Small intestine (tissue), 16 donors: ENCODE measurements at places on chromosomes 4 and X. TPM values are rescaled to one million over a fixed set of nuclear protein-coding genes. Genes with fewer than 3 reads are reported as not detected.

DNA sequence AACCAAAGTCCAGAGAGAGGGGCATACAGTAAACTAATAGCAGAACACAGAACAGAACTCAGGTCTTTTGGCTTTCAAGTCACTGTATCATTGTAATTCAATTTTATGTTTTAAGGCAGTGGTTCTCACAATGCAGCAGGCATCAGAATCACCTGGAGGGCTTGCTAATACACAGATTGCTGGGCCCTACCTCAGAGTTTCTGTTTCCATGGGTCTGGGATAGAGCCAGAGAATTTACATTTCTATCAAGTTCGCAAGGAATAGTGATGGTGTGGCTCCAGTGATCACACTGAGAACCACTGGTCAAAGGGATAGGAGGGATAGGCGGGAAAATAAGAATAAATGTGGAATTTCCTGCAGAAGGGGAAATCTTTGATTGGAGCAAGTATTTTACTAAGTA lies 36.7 kb downstream of the LANCL3 start:
- H3K4me1 ChIP-seq: no peaks in the 10 kb centered on the region
- H3K36me3 ChIP-seq: no peaks in the 10 kb centered on the region
- no peak overlapping the region for H3K4me3 ChIP-seq
- H3K27me3 ChIP-seq: no peaks in the 10 kb centered on the region
- no peak overlapping the region for H3K27ac ChIP-seq

- no peaks in the 10 kb centered on the region for H3K27me3 ChIP-seq
- no peak overlapping the region for H3K27ac ChIP-seq
- H3K4me1 ChIP-seq: no peaks in the 10 kb centered on the region
- H3K36me3 ChIP-seq: no peaks in the 10 kb centered on the region
Measured at GRCh38 chrX:150715184-150715583, 22.0 kb downstream of the MTMR1 start.

DNA sequence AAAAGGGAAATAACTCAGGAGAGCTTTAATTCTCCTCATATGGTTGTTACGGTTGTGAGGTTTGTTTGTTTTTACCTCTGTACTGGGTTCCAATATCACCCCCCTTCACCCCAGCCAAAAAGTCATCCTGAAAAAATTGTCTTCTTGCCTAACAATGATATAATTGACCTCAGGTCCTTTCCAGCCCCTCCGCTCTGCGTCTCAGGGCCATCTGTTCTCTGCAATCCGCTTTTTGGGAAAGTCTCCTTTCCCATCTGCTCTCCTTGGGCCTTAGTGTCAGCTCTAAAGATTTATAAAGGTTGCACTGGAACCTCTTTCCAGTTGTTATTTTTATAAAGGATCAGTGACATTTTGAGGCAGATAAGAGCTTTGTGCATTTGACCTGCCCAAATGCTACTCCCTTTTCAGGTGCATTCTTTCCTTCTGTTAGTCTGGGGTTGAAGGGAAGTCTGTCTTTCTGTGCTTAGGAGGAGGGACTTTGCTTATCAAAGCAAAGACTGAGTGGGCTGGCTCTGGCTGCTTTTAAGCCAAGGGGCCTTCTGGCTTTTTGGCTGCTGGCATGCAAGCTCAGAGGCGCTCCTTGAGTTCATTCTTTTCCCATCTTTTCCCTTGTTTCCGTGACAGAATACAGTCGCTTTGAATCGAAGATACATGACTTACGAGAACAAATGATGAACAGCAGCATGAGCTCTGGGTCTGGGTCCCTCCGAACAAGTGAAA lies 34.1 kb downstream of the DLG3 start:
- H3K4me3 ChIP-seq: no peak overlapping the region
- no peaks in the 10 kb centered on the region for H3K4me1 ChIP-seq
- DNase-seq: no peak
- no peaks in the 10 kb centered on the region for H3K27me3 ChIP-seq
- no peaks in the 10 kb centered on the region for H3K36me3 ChIP-seq

- H3K36me3 ChIP-seq: no peaks in the 10 kb centered on the region
- no peak for DNase-seq
- H3K27ac ChIP-seq: no peak overlapping the region
- no peaks in the 10 kb centered on the region for H3K27me3 ChIP-seq
- no peaks in the 10 kb centered on the region for H3K4me1 ChIP-seq
- no peak overlapping the region for H3K4me3 ChIP-seq
Measured at GRCh38 chr4:61431131-61431530, 231.0 kb downstream of the ADGRL3 start.

DNA sequence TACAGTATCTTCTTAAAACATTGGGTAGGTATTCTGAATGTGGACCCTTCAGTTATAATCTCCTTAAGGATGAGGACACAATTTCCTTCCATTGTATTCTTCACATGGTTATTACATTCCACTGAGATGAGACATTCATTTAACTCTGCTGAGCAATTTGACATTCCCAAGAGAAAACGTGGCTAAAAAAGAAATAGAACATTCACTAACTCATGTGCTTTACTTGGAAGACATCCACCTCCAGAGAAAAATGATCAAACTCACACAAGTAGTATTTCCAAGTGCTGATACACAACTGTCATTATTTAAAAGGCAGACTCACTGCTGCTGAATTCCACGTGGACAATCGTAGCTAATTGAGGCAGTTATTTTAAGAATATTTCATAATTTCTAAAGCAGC lies 227.9 kb upstream of the ANKRD50 start:
- no peaks in the 10 kb centered on the region for H3K4me1 ChIP-seq
- no peak for DNase-seq
- H3K36me3 ChIP-seq: no peaks in the 10 kb centered on the region
- H3K4me3 ChIP-seq: no peak overlapping the region
- no peak overlapping the region for H3K27ac ChIP-seq

GRCh38 chrX:96685210-96686099 lies 813 bp downstream of the DIAPH2 start:
- H3K4me3 ChIP-seq: peak overlapping the region; percentile 83
- H3K4me1 ChIP-seq: no peaks in the 10 kb centered on the region
- H3K27me3 ChIP-seq: no peaks in the 10 kb centered on the region
- DNase-seq: peak; percentile 59
- no peaks in the 10 kb centered on the region for H3K36me3 ChIP-seq
- peak overlapping the region; percentile 92 for H3K27ac ChIP-seq

DNA sequence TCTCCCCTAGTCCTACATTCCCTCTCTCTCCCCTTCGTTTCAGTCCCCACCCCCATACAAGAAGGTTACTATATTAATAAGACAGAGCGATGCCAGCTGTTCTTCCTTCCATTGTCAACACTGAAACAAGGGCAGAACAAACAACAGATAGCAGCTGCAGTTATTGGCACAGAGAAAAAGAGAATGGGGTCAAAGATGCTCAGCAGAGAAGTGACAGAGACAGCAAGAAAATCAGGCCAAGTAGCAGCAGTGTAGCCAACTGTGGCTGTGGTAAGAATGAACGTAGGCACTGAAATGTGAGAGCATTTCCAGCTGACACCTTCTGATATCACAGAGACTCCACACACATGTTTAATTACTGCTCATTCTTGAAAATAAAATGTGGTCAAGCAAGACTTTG lies 641.8 kb downstream of the FSTL5 start:
- no peaks in the 10 kb centered on the region for H3K27me3 ChIP-seq
- DNase-seq: peak; percentile 9
- no peaks in the 10 kb centered on the region for H3K4me1 ChIP-seq
- no peak overlapping the region for H3K27ac ChIP-seq
- no peak overlapping the region for H3K4me3 ChIP-seq

DNA sequence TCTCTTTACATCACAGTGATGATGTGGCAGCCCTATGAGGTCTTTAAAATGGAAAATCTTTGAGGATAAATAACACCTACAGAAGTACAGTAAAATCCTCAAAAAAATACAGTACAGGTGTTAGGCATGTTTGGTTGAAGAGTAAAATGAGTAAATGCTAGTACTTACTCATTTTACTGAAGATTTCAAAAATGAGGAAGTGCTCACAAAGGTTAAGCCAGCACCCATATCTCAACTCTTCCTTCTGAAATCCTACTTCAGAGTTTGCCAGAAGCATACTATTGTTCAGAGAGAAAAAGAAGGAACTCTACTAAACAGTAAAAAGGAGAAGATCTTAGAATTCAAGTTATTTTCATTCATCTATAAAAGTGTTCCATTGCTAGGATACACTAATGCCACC lies 130.9 kb downstream of the CBR4 start:
- H3K36me3 ChIP-seq: peaks cover 6% of the 10 kb centered on the region
- H3K4me3 ChIP-seq: no peak overlapping the region
- H3K4me1 ChIP-seq: peaks cover 3% of the 10 kb centered on the region
- H3K27me3 ChIP-seq: no peaks in the 10 kb centered on the region
- H3K27ac ChIP-seq: no peak overlapping the region

DNA sequence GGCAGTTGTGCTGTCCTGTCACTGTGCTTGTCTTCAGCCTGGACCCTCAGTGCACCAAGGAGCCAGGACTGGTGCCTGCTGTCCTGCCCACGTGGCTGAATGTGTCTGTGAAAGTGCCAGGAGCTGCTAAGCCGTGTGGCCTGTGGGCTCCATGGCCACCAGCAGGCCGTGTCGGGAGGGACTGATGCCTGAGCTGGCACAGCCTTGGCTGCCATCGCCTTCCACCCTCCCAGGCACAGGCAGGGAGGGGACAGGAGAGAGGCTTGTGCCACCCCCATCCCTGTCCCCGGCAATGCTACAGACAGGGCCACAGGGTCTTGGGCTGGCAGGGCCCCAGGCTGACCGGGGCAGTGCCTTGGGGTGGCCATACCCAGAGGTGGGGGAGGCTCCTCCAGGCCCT lies 24.8 kb downstream of the DOK7 start:
- peaks cover 83% of the 10 kb centered on the region for H3K27me3 ChIP-seq
- no peaks in the 10 kb centered on the region for H3K4me1 ChIP-seq
- no peak for DNase-seq
- H3K36me3 ChIP-seq: no peaks in the 10 kb centered on the region
- no peak overlapping the region for H3K27ac ChIP-seq

GRCh38 chrX:63327788-63328187 lies 23.3 kb downstream of the SPIN4 start:
- H3K36me3 ChIP-seq: no peaks in the 10 kb centered on the region
- no peak overlapping the region for H3K4me3 ChIP-seq
- H3K27me3 ChIP-seq: no peaks in the 10 kb centered on the region
- DNase-seq: no peak
- no peaks in the 10 kb centered on the region for H3K4me1 ChIP-seq

- H3K4me3 ChIP-seq: no peak overlapping the region
- H3K4me1 ChIP-seq: no peaks in the 10 kb centered on the region
- H3K27ac ChIP-seq: no peak overlapping the region
- H3K27me3 ChIP-seq: no peaks in the 10 kb centered on the region
- no peaks in the 10 kb centered on the region for H3K36me3 ChIP-seq
Measured at GRCh38 chr4:182133033-182133432, 110.2 kb upstream of the TENM3 start.

DNA sequence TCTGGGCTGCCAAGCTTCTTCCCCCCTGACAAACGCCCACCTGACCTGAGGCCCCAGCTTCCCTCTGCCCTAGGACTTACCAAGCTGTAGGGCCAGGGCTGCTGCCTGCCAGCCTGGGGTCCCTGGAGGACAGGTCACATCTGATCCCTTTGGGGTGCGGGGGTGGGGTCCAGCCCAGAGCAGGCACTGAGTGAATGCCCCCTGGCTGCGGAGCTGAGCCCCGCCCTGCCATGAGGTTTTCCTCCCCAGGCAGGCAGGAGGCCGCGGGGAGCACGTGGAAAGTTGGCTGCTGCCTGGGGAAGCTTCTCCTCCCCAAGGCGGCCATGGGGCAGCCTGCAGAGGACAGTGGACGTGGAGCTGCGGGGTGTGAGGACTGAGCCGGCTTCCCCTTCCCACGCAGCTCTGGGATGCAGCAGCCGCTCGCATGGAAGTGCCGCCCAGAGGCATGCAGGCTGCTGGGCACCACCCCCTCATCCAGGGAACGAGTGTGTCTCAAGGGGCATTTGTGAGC lies 37.0 kb downstream of the HTRA3 start:
- H3K27ac ChIP-seq: no peak overlapping the region
- no peaks in the 10 kb centered on the region for H3K36me3 ChIP-seq
- no peak for DNase-seq
- H3K4me3 ChIP-seq: no peak overlapping the region
- H3K27me3 ChIP-seq: no peaks in the 10 kb centered on the region
- H3K4me1 ChIP-seq: no peaks in the 10 kb centered on the region

DNA sequence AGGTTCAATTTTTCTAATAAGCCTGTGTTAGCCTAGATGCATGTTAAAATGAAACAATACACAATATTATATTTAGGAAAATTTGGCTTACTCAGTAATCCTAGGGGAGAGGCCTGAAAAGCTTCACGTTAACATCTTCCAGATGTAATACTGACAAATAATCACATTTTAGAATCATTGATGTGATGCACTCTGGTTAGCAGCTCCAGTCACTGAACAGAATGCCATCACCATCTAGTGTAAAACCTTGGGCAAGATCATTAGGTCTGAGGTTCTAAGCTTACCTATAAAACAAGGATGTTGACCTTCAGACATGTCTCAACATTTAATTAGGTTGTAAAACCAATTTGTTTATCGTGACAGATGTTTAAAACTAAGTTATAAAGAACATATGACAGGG lies 1704.8 kb downstream of the STIM2 start:
- H3K4me3 ChIP-seq: no peak overlapping the region
- H3K4me1 ChIP-seq: no peaks in the 10 kb centered on the region
- DNase-seq: no peak

DNA sequence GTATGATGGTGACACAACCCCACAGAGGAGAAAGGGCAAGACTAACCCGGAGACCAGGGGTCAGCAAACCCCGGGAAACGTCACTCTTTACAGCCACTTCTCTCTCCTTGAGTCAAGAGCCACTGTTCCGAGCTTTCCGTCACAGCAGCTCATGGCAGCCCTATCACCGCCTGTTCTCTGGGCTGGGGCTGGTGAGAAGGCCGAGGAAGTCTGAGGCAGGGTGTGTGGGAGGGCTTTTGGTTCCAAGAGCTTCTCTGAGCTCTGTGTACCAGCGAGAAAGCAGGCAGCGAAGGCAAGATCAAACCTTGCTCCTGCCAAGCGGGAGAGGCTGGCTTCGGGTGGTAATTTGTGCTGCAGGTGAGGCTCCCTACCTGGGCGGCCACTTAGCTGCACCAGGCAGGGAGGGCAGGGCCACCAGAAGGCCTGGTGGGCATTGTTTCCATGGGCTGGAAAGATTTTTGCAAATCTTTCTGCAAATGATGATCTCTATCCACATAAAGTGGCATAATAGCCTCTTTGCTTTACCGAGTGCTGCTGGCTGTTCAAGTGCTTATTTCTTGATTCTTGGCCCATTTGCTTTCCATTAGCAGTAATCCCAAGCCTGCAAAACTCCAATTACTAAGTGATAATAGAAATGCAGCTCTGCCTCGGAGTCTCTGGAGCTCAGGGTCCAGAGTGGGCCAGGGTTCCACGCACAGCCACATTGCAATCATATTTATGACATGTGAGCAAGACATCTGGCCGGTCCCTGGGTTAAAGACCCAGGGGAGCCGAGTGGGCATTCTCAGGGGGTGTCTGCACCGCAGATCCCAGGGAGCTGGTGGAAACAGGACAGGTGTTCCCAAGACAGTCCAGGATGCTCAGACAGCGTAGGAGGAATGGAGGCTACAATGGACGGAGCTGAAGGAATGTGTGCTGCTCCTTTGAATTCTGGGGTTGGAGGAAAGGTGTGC lies 41.5 kb downstream of the DCTD start:
- no peaks in the 10 kb centered on the region for H3K36me3 ChIP-seq
- H3K4me3 ChIP-seq: no peak overlapping the region
- H3K27ac ChIP-seq: no peak overlapping the region
- H3K27me3 ChIP-seq: no peaks in the 10 kb centered on the region
- DNase-seq: no peak

- H3K27me3 ChIP-seq: no peaks in the 10 kb centered on the region
- no peaks in the 10 kb centered on the region for H3K4me1 ChIP-seq
- H3K36me3 ChIP-seq: no peaks in the 10 kb centered on the region
- no peak overlapping the region for H3K4me3 ChIP-seq
Measured at GRCh38 chr4:129532573-129532972, 436.6 kb downstream of the C4orf33 start.

Gene GABRQ
- polyA plus RNA-seq: not detected

Gene FDCSP
- polyA plus RNA-seq: not detected

Gene SPATA18
- 0.81 TPM for polyA plus RNA-seq

Gene CLIC2
- 0.89 TPM for polyA plus RNA-seq

Gene CYTL1
- polyA plus RNA-seq: 0.36 TPM

Gene TMA16
- 16.9 TPM for polyA plus RNA-seq

Gene GDPD2
- polyA plus RNA-seq: 2.6 TPM

Gene TCP11X2
- not detected for polyA plus RNA-seq
